ENCODE measurements at places on chromosomes 1 and 21.

GRCh38 chr21:41932191-41932575 is 21.6 kb downstream of the C2CD2 start:
- no peak for DNase-seq

GRCh38 chr1:58005212-58005611 is 541.3 kb downstream of the OMA1 start:
- DNase-seq = no peak

DNA sequence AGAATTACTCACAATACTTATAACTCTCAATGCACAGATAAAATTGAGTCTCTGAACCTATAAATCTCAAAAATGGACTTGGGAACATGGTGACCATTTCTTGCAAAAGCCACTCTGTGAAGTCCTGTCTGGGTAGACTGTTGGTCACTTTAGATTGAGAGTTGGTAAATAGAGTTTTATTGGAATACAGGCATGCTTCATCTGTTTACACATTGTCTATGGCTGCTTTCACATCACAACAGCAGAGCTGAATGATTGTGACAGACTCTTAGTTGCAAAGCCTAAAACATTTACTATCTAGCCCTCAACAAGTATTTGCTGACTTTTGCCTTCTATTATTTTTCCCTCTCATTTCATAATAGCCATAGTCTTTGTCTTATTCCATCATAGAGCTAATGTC is 24.1 kb upstream of the ASPM start:
- no peak for DNase-seq

- DNase-seq = no peak
Observed at GRCh38 chr1:186838380-186839040, 9.8 kb downstream of the PLA2G4A start.

GRCh38 chr1:233598891-233599541 is 14.9 kb upstream of the KCNK1 start:
- peak; percentile 54 for DNase-seq

- DNase-seq = no peak
Observed at GRCh38 chr21:23811805-23812204, 1795.5 kb downstream of the MRPL39 start.

DNA sequence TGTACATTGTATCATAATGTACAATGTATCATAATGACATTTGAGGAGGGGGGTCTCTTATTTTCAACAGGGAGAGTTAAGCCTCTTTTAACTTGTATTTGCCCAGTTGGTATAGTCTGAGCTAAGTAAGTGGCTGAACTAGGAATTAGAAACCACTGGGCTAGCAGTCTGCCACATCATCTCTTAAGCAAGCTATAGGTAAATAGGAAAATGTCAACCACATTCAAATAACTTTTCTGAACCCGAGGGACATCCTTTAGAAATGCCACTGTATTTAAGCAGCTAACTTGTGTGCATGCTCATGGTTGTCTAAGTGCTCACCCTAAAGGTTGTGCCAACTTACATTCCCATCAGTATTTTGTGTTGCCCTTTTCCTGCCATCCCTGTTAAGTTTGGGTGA is 35.5 kb upstream of the ASB17 start:
- no peak for DNase-seq

GRCh38 chr21:15825700-15826099 is 95.9 kb downstream of the USP25 start:
- DNase-seq = no peak

- peak; percentile 84 for DNase-seq
Observed at GRCh38 chr1:156813750-156814570, 2.7 kb downstream of the SH2D2A start.

DNA sequence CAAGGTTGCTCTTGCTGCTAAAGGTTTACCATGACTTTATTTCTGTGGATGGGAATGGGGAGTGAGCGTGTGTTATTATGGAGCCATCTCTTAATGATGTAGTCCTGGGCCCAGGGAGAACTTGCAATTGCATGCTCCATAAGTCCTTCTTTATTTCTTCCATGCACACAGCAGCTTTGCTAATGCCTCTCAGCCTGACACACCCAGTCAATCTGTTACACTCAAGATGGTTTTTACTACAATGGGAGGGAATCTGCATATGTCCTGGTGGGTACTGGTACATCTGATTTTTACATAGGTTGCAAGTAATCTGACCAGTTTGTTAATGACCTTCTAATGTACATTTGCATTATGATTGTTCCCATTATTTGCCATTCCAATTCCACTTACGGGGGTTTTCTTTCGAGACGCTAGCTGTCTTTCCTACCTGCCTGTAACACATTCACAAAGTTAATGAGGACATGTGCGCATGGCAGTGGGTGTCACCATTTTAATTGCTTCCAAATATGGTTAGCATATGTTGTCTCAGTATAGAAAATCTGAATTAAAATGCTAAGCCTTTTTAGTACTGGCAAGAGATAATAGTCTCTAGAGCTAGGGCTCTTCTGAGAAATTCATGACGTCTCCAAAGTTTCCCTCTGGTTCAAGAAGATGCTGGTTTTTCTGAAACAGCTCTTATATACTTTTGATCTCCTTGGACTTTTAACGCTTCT is 188.2 kb downstream of the GRIK1 start:
- no peak for DNase-seq

DNA sequence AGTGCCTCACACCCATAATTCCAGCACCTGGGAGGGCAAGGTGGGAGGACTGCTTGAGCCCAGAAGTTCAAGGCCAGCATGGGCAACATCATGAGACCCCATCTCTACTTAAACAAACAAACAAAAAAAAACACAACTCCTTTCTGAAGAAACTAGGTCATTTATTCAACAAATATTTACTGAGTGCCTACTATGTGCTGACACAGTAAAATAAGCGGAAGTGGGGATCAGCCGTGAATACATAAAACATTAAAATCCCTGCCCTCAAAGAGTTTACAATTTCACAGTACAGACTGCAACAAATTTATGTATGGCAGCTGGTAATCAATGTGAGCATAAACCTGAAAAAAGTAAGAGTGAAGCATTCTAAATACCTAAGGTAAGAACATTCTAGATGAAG is 65.3 kb downstream of the TUT4 start:
- no peak for DNase-seq

DNA sequence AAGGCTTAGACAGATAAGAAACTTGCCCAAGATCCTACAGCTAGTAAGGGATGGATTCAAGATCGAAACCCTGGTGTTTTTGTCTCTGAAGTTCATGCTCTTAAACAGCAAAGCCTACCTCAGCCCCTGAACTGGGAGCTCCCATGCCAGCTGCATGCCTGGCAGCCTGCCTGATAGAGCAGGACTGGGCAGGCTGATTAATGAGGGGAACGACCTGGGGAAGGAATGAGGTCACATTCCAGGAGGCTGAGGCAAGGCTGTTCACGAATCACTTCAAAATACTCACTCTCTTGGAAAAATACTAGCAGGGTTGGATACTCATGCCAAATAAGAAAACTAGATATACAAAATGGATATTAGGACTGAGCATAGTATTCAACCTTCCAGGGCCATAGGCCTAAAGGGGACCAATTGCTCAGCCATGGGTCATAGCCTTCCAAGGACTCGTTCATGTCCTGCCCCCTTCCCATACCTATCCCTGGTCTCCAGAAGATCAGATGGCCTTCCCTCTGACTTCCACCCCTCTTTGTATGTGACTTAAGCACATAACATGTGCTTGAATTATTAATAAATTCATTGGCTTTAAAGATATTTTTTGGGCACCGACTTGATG is 15.6 kb upstream of the TACSTD2 start:
- DNase-seq = no peak

DNA sequence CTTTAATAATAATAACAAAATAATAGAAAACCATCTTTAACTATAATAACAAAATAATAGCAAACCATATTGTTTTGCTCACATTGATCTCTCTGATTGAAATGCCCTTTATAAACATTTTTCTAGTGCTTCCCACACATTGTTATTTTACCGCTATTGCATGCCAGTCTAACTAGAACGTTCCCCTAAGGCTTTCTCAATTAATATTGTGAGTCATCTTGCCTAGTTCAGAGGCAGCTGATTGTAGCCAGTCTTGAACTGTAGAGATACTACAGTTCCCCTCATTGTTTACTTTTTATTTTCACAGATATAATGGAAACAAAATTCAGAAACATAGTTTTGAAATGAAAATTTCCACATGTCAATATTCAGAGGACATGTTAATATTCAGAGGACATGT is 192.3 kb upstream of the ADGRL4 start:
- DNase-seq = no peak

DNA sequence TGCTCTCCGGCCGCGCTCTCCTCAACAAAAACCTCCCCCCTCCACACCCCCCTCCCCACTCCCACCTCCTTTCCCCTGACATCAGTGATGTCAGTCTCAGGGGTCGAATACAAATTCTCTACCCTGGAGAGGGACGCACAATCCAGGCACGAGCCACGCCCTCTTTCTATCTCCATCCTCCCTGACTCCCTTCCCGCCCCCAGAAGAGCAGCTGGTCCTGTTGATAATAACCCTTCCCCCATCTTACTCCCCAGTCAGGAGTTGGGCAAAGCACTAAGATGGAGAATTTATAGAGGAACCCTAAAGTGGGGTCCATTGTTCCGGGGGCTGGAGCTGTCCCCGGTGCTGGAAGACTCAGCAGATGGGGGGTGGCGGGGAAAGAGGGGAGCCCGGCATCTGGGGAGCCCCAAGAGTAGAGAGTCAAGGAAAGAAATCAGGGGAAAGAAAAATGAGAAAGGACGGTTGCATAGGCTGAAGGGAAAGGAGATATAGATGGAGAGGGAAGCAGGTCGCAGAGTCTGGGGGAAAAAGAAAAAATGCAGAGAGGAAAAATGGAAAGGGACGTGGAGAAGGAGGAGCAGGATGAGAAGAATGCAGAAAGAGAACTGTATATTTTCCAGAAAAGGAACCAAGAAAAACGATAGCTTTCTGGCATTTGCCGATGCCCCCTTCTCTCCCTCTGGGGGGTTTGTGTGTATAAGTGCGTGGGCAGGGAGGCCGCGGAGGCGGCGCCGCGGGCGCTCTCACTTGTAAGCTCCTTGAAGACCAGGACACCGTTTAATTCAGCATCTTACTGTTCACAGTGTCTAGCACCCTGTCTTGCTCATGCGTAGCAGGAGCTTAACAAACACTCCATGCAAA is at the start of gene CELF3:
TSS of gene CELF3 (minus strand) at position 33 of the 861 bp plus-strand sequence. CDS start 783 bp downstream, outside the sequence.
- DNase-seq = peak; percentile 21

DNA sequence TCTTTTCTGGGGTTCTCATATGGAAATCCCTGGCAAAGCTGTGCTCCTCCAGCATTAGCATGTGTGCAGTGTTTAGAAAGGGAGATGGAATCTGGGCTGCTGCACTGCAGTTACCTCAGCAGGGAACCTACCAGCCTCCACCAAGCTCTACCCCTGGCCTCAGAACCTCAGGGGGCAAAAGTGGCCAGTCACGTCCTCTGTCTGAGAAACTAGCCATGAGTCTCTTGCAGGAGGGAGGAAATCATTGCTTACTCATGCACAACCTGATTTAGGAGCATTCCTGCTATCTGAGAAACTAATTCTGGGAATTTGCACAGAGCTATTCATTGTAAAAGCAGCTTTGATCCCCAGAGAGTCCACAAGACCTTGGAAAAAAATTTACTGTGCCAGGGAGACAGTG is 80.6 kb upstream of the IPO9 start:
- no peak for DNase-seq

- DNase-seq = no peak
Observed at GRCh38 chr1:64590316-64590715, 120.4 kb downstream of the CACHD1 start.

DNA sequence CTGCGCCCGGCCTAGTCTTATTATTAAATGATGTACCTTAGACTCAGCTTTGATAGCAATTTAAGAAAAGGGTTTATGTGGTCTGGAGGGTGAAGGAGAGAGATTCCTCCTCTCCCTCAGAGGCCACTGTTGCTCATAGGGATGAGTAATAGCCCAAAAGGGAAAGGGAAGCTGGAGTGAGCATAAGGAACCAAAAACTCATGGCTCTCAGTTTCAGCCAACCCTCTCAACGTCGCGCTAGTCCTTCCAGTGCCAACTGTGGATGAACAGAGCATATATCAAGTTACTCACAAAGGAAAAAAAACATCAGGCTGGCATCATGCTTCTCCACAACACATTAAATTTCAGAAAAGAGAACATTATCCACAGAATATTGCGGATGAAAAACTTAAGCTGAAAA is 8.3 kb upstream of the GPR89B start:
- DNase-seq = no peak

DNA sequence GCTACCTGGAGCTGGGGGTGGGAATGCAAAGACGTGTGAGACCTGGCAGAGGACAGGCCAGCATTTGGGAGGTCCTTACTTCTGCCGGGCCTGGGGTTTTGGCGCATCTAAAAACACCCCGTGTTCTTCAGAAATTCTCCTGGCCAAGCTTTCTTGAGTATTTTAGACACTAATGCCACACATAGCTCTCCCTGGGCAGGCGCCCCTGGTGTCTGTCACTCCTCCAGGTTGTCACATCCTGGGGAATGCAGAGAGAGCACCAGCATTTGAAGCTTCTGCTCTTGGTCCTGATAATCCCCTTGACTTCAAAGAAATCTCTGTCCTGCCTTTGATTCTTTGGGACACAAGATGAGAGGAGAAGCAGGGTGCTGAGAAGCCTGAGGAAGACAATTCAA is 6.0 kb downstream of the CAPN9 start:
- no peak for DNase-seq

DNA sequence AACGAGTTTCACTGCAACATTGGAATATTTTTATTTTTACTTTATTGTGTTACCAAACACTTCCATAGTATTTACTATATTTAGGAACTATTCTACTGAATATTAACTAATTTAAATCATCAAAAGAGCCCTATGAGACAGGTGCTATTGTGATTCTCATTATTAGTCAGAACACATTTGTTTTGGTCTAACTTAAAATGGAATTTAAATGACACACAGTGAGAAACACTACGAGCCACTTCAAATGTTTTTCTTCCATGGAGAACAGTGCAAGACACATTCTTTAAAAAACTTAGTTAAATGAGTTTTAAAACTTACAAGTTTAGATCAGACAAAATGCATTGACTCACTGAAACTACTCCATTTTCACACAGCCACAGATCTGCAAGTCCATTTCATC is 6.6 kb upstream of the TRAF3IP3 start:
- DNase-seq = no peak

- DNase-seq = no peak
Observed at GRCh38 chr1:81725823-81726222, 74.9 kb upstream of the ADGRL2 start.

DNA sequence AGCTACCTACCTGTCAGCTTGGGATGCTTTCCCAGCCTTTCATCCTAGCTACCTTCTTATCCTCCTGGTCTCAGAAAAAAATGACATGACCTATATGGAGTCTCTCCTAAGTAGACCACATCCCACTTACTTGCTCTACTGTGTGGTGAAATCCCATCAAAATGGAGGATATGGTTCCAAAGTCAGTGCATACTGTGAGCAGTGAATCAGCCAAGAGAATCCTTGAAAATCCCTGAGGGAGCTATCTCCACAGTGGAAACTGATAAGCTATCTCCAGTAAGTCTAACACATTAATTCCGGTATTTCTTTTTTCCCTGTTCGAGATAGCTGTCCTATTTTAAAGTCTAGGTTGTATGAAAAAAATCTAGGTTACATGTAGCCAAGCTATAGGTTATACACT is 189.7 kb downstream of the FGGY start:
- DNase-seq = no peak

DNA sequence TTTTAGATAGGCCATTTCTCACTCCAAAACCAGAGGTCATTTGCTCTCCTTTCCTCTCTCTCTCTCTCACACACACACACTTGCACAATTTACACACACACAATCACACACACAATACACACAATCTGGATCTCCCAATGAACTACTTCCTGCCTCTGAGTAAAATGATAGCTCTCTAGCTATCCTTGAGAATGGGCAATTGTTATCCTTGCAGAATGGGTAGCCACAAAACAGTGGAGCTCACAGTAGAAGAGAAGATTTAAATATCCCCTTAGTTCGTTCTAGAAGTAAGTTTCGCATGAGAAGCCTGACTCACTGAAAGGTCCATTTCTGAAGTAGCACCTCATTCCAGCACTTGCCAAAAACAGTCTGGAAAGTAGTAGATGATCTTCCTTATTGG is 17.6 kb downstream of the PALMD start:
- no peak for DNase-seq

Measured in activated CD4-positive, alpha-beta T cell treated with anti-CD3 and anti-CD28 coated beads for 48 hours (primary cell).